Stimulated activated CD4-positive, alpha-beta T cell treated with anti-CD3 and anti-CD28 coated beads, TNF-alpha, amount 100 ng/mL, for 48 hours (primary cell): ENCODE measurements at places on chromosomes 7 and 10.

- DNase-seq: no peak
These were observed 221.7 kb downstream of the KIAA1217 start for GRCh38 chr10:24430591-24430990.

- no peak for DNase-seq
These were observed 3.9 kb downstream of the RASGEF1A start for GRCh38 chr10:43262902-43263466.

DNA sequence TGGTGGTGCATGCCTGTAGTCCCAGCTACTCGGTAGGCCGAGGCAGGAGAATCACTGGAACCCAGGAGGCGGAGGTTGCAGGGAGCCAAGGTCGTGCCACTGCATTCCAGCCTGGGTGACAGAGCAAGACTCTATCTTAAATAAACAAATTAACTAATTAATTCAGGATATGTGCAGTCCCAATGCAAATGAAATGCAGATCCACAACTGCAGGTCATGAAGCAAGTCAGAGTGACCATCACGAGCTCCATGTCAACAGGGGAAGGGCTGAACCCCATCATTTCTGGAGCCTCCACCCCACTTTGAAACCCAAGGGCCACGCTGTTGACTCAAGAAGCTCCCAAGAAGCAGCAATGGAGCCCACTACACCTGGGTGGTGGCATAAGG lies 115.4 kb downstream of the LARP4B start:
- DNase-seq: no peak

DNA sequence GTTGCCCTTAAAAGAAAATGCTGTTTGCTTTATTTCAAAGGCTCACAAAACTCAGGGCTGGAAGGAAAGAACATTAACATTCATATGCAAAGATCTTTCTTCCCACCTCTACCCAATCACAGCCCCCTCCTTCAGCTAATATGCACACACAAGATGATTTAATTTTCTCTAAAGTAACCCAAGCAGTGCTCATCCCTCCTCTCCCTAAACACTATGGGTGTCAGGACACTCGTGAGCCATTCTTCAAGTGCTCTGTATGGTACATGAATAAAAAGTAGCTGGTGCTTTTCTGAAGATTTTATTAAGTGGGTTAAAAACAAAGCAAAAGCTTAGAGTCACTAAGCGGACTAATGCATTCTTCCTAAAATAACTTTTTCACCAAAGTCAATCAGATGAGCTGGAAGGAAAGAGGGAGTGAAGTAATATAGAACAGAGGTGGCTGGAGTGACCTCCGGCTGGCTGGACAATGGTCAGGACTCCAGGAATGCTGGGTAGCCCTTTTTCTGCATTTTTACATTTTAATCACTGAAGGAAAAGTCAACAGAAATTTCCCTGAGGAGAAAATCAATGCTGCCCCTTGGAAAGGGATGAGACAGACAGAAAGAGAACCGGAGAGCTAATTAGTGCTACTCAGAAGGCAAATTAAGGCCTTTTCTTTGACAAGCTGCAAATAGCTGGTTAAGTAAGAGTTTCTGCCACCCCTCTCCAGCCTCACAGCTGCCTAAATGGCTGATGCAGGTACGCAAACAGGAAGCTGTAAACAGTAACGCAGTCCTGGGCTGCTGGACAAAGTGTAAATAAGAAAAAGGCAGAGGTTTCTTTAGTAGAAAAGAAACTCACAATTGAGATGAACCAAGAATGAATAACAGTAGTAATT lies 6.6 kb downstream of the DGKI start:
- DNase-seq: no peak

DNA sequence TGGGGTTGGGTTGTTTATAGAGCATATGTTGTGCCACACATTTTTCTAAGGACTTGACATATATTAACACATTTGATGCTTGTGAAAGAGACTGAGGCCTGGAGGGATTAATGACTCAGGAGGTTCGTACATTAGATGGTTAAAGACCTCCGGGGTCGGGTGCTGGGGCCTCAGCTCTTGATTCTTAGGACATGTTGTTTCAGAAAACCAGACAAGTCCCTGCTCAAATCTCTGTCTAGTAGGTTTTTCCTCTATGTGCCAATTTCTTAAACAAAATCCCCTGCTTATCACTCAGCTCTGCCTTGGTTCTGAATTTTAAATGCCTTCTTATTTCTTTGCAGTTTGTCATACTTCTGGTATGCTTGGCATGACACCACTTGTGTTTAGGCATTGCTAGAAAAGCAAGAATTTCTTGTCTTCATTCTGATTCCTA lies 5.8 kb downstream of the UPP1 start:
- no peak for DNase-seq
